ENCODE measurements at places on chromosomes 11 and 22.
A peak's percentile ranks its signal among the peaks of the same experiment; 100 is the strongest.

DNA sequence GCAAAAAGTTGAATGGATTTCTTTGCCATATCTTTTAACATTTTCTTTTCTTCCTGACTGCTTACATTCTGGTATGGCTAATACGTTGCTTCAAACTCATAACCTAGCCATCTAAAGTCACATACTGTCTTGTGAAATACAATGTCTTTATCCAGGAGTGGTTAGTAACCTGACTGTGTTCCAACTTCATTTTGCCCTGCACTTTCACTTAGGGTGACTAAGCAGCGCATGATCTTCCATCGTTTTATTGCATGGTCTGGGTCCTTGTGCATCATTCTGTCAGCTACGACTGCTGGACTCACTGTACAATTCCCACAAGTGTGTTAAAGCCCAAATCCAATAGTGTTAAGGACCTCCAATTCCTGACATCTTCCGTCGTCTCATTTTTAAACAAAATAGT is 403.2 kb downstream of the NTM start:
- DNase-seq, result no peak

GRCh38 chr11:19389787-19390303 is 149.1 kb upstream of the E2F8 start:
- DNase-seq, result no peak

DNA sequence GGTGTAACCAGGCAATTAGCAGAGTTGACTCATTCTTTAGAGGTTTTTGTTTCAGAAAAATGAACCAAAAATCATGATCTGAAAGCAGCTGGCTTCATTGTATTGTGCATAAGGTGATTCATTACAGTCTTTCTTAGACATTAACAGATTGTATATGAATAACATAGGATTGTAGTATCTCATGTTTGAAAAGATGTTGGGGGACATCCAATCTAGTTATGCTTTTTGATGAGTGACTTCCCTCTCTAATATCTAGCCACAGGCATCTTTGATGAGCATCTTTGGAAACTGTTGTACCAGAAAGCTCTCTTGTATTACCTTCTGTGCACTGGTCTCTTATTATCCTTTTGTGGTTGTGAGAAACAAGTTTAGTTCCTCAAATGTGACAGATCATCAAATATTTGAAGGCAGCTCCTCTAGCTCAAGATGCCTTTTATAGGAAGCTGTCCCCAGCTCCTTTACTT is 8.3 kb downstream of the GRK3 start:
- no peak for DNase-seq

GRCh38 chr11:765025-765801 is 12.1 kb downstream of the GATD1 start:
- DNase-seq, result peak; percentile 31
